Vagina (tissue), 2 donors: ENCODE measurements at places on chromosomes 7 and 10.

- DNase-seq = no peak
Measured at GRCh38 chr10:59358576-59358975, 3.8 kb downstream of the FAM13C start.

GRCh38 chr7:100983451-100984187 lies 14.3 kb downstream of the MUC12 start:
- DNase-seq = no peak

GRCh38 chr10:92387289-92387940 lies 96.4 kb downstream of the MARCHF5 start:
- no peak for DNase-seq

- no peak for DNase-seq
Measured at GRCh38 chr7:154709840-154710520, 292.9 kb downstream of the PAXIP1 start.

DNA sequence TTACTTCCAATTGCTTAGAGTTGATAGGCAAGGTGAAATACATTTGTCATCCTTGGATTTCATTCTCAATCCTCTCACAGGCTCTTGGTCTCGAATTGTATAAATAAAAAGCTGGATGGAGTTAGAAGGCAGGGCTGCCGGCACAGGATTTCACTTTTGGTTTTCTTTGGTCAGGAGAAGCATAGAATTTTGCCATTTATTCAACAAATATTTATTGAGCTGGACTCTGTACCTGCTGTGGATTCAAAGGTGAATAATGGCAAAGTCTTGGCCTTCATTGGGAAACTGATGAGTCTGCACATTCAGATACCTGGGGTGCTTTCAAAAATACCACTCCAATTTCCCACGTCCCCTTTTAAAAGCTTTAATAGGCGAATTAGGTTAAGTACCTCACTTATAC lies 49.7 kb downstream of the PDK4 start:
- DNase-seq = no peak

DNA sequence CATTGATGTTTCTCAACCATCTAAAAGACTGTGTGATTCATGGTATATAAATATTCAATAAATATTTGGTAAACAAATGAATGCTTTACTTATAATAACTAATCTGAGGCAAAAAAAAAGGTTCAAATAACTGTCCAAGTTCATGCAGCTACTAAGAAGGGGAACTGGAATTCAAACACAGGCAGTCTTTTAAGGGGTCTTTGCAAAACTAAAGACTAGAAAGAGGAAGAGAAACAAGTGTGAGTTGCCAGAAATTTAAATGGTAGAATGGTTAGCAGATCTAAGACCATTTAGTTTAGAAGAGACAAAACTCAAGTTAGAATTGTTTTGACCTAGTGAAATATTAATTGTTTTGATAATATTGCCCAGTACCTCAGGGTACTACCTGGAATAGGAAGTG lies 642.0 kb upstream of the LRRN3 start:
- no peak for DNase-seq

- DNase-seq = no peak
Measured at GRCh38 chr7:156842317-156842716, 50.7 kb downstream of the LMBR1 start.

- DNase-seq = no peak
Measured at GRCh38 chr10:72754275-72755032, 62.5 kb downstream of the MCU start.

- DNase-seq = no peak
Measured at GRCh38 chr7:149736478-149737360, 36.7 kb downstream of the ZNF467 start.

- DNase-seq = no peak
Measured at GRCh38 chr10:90347239-90347638, 510.6 kb downstream of the HTR7 start.

- no peak for DNase-seq
Measured at GRCh38 chr10:89279421-89279869, 22.4 kb upstream of the IFIT2 start.

DNA sequence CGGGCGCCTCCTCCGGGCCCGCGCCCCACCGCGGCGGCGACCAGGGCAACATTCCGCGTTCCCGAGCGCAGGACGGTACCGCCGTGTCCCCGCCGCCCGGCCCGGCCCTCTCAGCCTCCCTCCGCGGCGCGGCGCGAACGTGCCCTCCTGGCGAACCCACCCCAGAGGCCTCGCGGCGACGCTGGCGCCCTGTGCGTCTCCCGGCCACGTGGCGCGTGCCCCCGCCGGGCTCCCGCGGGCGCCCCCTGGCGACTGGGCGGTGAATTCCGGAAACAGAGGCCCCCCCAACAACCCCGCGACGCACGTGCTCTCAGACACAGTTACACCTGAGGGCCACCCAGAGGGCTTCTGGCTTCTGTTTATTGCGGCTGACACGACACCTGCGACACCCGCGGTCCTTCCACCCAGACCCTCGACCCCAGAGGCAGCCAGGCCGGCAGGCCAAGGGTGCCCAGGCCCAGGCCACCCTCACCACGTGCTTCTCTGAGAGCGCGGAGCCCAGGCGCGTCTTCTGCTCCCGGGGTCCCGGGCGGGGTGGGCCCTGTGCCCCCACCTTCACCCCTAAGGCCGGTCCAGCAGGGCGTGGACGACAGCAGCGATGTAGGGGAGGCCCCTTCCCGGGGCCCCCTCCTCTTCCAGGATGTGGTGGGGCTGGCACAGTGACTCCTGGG lies at the start of gene SAP25:
SAP25 (minus strand) TSS at position 210 of the 671 bp plus-strand sequence; CDS start at position 52, 158 bp downstream.
- no peak for DNase-seq

DNA sequence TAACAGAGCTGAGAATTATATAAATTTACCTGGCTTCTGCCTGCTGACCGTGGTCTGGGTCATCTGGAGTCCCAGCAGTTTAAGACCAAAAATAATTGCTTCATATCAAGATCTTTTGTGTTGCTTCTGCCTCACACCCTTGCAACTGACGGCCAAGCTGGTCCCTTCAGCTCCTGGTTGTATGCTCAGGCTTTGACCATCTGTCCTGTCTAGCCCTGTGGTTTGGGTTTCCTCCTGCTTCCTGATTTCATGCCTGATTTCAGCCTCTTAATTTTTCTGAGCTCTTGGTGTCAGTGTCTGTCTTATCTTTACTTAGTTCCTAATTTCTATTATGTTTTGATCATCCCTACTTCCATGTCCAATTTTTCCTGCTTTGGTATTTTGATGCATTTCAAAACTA lies 87.9 kb upstream of the PLXDC2 start:
- no peak for DNase-seq

DNA sequence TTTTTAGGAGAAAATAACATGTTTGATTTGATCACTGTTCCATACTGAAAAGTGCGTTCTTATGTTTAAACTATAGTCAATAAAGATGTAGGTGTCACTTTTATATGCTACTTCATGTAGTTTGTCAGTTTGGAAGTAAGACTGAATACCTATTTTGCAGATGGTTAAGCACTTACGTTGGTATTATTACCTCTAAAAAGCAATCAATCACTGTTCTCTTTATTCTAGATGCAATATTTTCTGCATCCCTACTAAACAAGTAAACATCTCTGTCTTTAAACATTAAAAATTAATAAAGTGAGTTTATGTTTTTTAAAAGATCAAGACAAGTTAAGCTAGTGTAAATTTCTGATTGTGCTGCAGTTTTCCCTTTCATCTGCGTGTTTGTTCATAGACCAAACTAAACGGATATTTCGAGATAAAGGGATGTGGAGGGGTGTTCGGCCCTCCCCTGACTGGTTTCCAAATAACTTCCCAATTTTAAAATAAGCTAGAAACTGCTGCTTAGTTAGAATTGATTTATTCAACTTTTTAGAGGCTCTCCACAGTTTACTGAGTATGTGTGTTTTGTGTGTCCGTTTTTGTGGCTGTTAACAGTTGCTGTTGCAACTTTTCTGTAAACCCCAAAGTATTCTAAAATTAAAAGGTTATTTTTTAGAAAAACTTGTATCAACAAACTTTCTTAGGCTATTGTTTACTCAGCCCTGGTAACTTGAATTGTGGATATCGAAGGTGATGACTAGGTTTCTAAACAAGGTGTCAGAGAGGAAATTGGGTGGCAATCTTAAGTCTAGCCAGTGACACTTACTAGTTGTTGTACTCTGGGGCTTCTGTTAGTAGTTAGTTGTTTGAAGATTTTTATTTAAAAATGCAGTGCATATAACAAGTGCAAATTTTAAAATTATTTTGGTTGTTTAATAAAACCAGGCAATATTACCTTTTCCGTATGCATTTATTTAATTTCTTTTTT lies 974 bp downstream of the KIF11 start:
- DNase-seq = no peak

DNA sequence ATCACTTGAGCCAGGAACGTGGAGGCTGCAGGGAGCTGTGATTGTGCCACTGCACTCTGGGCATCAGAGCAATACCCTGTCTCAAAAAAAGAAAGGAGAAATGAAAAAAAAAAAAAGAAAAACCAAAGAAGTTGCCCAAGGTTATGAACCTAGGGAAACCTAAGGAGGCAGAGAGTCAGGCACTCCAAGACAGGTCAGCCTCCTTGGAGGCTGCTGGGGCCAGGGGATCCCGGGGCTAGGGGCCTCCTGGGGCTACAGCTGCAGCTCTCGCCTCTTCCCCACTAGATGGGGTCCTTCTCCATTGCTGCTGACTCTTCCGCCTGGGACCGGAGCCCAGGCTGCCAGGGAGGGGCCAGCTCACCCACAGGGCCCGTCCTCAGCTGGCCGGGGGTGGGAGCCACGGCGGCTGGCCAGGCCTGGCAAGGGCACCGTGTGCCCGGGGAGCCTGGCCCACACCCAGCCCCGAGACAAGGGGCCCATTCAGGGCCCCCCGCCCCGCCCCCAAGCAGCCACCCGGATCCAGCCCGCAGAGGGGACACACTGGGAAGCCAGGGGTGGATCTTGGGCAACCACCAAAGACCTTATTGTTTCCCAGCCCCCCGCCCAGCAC lies 1.7 kb upstream of the SPACDR start:
- no peak for DNase-seq

- DNase-seq = no peak
Measured at GRCh38 chr7:79968894-79969293, 165.7 kb upstream of the GNAI1 start.

GRCh38 chr10:33216661-33217427 lies 117.6 kb downstream of the NRP1 start:
- DNase-seq = no peak
